ENCODE measurements at places on chromosomes 6 and 20.

DNA sequence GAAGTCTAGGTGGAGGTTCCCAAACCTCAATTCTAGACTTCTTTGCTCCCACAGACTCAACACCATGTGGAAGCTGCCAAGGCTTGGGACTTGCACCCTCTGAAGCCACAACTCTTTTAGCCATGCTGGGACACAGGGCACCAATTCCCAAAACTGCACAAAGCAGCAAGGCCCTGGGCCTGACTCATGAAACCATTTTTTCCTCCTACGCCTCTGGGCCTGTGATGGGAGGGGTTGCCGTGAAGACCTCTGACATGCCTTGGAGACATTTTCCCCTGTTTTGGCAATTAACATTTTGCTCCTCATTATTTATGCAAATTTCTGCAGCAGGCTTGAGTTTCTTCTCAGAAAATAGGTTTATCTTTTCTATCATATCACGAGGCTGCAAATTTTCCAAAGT is 355.4 kb upstream of the RUNX2 start:
- DNase-seq, result no peak

GRCh38 chr6:108914235-108915022 is 66.2 kb downstream of the ARMC2 start:
- DNase-seq, result peak; percentile 78

GRCh38 chr6:48664826-48665225 is 553.8 kb upstream of the PTCHD4 start:
- no peak for DNase-seq

DNA sequence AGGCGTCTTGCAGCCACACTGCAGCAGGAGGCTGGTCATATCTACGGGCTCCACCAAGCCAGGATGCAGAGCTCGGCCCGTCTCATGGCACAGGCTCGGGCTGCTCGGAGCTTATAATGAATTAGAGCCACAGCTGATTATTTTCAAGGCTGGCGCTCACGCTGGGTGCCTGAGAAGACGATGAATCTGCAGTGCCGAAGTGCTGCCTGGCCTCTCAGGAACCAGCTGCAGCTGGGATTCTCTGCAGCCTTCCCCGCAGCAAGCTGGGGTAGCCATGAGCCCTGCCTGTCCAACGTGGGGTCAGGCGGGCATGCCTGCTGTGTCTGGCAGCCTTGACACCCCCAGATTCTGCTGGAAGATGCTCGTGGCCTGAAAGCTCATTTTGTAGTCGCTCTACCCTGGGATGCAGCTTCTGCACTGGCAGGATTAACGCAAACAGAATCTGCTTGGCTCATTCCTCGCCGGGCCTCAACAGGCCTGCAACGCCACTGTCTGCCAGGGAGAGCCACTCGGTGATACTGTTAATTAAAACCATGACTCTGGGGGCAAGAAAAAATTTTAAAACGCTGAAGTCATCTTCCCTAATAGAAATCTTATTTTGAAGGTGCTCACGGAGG is 104.3 kb downstream of the CDH26 start:
- DNase-seq, result peak; percentile 17

DNA sequence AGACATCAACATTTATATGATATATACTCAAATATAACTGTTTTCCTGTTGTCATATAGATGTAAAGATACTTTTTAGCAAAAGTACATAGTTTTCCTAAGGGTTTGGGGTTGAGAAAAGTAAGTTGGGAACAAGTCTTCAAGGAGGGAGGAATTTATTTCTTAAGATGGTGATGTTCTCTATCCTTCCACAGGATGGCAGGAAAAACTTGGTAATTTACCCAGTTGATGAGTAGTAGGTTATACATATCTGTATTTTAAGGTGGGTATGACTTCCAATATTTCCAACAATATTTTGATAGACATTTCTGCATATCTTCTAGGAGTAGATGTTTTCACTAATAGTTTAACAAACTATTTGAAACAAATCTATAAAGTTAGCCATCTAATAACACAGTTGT is 254.4 kb downstream of the RIMS1 start:
- DNase-seq, result no peak

DNA sequence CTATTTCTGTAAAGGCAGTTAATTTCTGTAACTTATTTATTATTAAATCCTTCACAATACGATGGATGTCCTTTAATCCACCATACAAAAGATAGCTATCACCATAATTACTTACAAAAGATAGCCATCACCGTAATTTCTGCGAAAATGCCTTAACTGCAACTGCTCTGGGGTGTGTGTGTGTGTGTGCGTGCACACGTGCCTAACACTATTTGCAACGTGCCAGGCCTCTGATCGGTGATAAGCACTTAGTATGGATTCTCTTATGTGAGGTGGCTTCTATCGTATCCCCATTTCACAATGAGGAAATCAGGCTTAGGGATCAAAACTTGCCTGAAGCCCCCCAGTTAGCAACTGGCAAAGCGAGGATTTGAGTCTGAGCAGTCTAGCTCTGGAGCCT is 67.1 kb upstream of the RBM24 start:
- DNase-seq, result no peak

DNA sequence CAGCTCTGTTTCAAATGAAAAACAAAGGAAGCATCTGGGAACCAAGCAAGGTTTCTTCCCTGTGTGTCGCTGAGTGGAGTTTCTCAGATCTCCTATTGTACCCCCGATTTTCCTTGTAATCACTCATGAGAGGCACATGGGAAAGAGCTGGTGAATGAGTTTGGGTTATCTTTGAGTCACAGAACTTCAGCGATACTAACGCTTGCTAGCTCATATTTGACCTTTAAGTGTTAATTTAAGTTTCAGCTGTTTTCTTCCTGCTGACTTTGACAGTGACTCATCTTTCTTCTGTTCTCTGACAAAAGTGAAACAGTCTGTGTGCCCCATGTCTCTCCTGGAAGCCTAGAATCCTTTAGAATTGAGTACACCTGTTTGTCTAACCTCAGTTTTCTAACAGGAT is 261.1 kb upstream of the RGS17 start:
- DNase-seq, result no peak

- DNase-seq, result no peak
These were observed 45.1 kb downstream of the GABRR2 start for GRCh38 chr6:89269981-89270380.

GRCh38 chr6:108942556-108943492 is 94.6 kb downstream of the ARMC2 start:
- DNase-seq, result peak; percentile 67

- no peak for DNase-seq
These were observed 31.6 kb downstream of the CD83 start for GRCh38 chr6:14149053-14149738.

GRCh38 chr6:167898673-167899311 is 72.1 kb downstream of the AFDN start:
- no peak for DNase-seq

DNA sequence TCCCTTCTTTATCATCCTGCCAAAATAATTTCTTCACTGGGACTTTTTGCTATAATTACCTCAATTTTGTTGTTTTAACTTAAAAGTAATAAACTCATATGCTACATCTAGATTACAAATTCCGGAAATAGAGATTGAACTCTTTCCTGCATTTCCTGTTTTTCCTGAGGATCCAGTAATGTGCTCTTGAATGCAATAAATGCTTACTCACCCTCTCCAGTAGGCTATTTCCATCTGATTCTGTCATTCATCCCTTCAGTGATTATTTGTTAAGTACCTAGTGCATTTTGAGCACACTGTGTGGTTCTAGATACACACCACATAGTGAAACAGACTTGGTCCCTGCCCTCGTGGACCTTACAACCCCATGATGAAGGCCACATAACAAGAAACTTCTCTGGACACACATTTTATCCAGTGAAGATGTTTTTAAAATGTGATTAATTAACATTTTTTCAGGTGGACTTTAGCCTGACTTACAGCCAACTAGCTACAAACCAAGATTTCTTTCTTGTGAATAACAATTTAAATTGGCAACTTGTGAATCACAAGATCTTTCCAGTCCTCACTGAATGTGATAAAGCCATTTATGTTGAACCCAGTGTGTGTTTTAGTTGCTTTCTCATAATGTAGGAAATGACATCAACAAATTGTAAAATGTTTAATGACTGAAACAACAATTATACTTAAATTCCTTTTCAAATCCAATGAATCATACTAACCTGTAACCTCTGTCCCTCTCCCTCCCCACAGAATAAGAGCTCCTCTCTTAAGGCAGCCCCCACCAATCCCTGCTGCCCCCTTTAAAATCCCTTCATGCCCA is 272.3 kb downstream of the KHDC1L start:
- no peak for DNase-seq

GRCh38 chr6:156978948-156979347 is 201.8 kb downstream of the ARID1B start:
- no peak for DNase-seq

GRCh38 chr20:20920433-20920832 is 185.7 kb downstream of the LINC00237 start:
- no peak for DNase-seq

DNA sequence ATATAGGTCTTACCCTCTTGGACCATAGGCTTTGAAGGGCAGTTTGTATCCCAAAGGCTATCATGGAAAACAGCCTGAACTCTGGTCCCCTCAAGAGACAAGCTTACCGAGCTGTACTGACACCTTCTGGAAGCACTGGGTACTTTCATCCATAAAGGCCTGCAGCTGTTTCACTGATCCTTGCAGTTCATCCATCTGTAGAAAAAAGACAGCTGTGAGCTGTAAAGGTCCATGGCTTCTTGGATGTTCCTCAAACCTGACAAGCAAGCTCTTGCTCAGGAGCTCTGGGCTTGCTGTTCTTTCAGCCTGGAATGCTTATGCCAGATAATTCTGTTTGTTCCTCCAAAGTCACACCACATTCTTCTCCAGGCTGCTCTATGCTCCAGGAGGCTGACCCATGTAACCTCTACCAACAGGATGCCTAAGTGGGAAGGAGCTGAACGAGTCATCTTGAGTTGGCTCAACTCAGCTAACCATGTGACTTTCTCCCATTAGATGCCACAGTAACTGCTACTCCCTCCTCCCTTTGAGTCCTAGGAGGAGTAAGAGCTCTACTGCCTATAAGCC is 8.8 kb upstream of the NDRG3 start:
- no peak for DNase-seq

- DNase-seq, result no peak
These were observed 515.5 kb upstream of the NOX3 start for GRCh38 chr6:155970876-155971708.

- DNase-seq, result no peak
These were observed 185.6 kb downstream of the GJA10 start for GRCh38 chr6:90079560-90080490.

- no peak for DNase-seq
These were observed 31.7 kb downstream of the FOXC1 start for GRCh38 chr6:1641343-1641885.

GRCh38 chr20:32465092-32465900 is 107.2 kb downstream of the ASXL1 start:
- no peak for DNase-seq

DNA sequence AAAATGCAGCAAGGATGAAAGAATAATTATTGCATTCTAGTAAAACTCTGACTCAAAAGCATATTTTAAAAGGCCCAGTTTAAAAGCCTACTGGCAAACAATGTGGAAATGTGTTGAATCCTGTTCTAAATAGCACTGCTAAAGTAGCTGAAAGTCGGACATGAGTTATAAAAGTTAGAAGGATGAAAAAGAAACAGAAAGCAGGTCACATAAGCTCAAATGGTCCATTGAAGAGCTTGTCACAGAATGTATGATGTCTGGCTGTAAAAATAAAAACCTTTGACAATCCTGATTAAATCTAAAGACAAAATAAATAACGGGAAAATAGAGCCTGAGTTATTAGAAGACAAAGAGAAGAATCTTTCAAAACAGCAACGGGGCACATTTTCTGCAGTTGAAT is 218.6 kb upstream of the UFL1 start:
- DNase-seq, result no peak

DNA sequence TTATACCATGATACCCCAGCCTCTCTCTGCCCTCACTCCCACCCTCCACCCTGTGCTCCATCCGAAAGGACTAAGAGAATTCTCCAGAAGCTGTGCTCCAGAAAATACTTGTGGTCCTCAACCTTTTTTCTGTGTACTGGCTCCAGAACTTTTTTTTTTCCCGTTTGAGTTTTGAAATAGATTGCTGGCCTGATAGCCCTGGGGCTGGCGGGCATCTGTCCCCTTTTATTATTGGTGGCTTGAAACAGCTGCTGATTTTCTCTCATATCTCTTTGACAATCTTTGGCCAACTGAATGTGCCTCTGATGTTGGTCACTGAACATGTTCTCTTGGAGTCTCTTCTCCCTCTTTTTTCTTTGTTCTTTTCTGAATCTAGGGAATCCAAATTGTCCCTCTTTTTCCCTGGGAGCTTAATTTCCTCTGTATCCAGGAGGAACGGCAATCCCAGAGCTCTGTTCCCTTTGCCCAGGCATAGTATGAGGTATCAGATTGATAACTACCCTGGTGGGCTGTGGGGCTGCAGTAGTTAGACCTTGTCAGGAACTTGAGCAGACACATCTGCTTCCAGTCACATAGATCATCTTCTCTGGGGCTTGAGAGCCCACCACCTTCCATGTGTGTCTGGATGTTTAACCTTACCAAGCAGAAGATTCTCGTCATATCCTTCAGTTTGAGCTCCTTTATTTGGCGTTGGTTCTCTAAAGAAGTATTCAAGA is 1.6 kb downstream of the PPARD start:
- no peak for DNase-seq

DNA sequence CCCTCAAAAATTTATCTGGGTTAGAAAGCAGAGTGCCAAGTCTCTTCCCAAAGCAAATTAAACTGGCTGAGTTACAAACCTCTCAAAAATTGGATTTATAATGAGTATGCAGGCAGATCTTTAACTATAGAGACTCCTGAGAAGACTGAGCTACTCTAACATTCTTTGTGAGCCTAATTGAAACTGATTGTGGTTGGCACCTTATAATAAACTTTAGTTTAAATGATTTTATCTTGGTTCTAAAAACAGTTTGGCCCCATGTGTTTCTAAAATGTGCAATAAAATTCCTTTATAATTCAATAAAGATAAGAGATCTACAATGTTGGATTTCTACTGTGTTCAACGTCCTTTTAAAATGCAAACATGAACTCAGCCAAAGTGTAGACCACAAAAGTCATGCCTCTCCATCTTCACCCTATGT is 480.2 kb upstream of the RNF217 start:
- DNase-seq, result no peak

DNA sequence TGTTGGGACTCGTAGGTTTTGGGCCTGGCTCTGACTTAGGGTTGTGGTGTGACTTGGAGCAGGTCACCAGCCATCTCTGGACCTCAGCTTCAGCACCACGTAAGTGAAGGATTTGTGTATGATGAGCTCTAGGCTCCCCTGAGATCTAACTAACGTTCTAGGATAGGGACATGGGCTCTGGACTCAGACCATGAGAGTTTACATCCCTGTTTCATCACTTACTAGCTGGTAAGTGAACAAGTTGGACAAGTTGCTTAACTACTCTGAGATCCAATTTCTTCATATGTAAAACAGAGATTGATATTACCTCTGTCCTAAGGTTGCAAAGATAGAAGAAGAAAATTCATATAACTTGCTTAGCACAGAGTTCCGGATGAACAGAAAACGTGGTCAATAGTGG is 20.3 kb upstream of the PNPLA1 start:
- no peak for DNase-seq

DNA sequence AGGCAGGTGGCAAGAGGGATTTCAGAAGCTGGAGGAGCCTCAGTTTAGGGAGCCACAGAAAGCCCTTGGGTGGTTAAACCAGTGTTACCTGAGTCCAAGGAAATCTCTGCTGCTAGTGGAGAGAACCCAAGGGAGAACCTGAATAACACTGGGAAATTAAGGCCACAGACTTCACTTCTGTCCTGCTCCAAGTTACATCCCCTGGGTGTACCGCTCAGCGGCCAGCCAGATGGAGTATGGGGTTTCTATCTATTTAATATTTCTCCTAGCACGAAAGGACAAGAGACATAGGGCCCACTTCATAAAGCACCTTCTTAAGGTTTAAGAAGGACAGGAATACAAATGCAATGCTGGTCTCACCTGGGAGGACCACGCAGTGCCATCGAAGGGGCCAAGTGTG is 5.8 kb upstream of the CNKSR3 start:
- no peak for DNase-seq

All from activated CD8-positive, alpha-beta memory T cell treated with anti-CD3 and anti-CD28 coated beads, Interleukin-2, amount 50 U/mL, for 48 hours (primary cell).